Large intestine (tissue), 12 donors: ENCODE measurements at places on chromosomes 4 and X.

DNA sequence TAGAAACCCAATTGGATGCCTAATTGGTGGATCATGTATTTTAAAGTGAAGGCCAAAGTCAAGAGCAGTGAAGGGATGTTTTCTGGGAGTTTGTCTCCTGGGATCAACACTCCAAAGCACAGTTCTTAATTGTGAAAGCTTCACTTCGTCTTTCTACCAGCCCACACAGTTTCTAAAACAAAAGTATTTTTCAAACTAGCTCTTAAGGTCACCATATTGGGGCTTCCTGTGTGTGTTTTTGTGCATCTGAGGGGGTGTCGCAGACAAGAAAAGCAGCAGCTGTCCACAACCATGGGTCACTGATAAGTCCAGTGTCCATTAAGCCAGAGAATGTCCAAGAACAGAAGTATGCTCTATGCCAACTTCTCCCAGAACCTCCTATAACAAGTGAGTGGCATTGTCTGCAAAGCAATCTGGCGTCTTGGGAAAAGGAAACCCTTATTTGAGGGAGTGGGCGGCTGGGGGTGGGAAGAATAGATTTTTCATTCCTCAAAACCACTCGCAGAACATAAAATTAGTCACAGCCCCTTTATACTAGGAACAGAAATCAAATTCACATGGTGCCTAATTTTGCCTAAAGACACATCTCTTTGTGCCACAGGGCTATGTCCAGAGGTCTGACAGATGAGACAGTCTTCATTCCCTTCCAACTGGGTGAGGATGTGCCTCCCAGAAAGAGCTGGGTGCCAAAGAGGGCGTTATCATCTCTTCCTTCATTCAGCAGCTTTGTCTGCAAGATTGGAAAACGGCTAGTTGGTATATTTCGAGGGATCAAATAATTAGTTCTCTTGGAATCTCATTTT is 610.4 kb downstream of the BCOR start:
- DNase-seq: no peak

- DNase-seq: no peak
Observed at GRCh38 chr4:2846172-2846571, 2.5 kb downstream of the ADD1 start.

DNA sequence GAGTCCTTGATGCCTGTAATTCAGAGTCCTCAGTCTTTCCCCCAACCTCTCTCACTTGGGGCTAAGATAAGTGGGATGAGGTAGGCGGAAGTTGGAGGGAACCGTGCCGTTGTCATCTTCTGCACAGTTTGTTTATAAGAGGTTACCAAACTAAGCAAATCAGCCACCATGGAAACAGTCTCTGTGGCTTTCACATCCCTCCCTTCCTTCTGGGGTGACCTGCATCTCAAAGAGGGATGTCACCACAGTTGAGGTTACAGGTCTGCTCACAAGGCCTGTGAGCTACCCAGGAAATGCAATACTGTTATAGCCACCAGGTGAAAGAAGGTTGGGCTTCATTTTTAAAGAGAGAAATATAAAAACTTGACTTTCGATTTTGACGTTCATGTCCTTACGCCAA is 26.3 kb downstream of the RTL5 start:
- no peak for DNase-seq

- no peak for DNase-seq
Observed at GRCh38 chr4:104235967-104236366, 258.7 kb downstream of the CXXC4 start.

- DNase-seq: no peak
Observed at GRCh38 chr4:138111462-138112000, 130.6 kb downstream of the SLC7A11 start.

GRCh38 chr4:38013461-38014366 is 53.5 kb downstream of the PTTG2 start:
- no peak for DNase-seq

- no peak for DNase-seq
Observed at GRCh38 chrX:113933931-113934330, 650.0 kb upstream of the HTR2C start.

DNA sequence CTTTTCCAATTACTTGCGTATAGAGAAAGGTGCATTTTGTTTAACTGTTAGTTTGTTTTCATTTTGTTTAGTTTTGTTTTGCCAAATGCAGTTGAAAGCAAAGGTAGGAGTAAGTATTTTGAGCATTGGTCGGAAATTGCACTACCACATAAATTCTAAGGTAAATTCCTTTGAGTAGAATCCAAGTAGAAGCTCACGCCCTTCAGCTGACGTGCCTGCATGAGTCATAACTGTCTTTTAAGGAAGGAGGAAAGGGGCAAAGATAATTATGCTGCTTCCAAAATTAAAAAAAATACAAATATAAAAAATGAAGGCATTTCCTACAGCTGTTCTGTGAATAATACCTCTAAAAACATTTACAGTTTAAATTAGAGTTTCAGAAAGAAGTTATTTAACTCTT is 110.2 kb upstream of the MYOZ2 start:
- DNase-seq: peak; percentile 51

DNA sequence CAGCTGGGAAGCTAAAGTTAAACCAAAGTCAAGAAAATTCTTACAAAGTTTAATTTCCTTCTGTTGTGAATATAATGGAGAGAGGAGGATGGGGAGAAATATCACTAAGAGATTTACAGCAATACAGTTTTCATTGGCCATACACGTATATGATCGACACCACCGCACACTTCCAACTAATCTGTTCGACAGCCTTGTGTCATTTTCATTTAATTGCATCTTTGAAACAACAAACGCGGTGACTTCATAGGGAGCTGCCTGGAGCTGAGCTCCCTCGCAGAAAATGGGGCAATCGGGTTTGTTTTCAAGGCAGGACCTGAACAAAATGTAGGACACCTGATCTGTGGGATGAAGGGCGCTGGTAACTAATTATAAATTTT is 1.3 kb downstream of the PTPN13 start:
- no peak for DNase-seq

DNA sequence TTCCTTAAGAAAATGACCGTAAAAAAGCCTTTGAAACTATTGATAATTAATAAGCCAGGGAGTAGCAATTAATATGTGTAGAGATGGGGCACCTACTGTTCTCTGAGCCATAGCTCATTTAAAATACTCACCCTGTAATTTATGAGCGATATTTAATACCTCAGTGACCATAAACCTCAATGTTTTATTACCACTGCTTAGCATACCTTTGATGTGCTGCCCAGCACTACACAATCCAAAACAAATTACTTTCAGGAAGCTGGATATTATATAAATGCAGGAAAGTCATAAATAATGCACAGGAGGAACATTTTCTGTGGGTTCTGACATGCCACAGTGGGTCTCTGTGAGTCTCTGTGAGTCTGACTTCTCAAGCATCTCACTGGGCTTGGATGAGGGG is 166.1 kb upstream of the RPL34 start:
- DNase-seq: peak; percentile 31

- peak; percentile 67 for DNase-seq
Observed at GRCh38 chr4:89283226-89284009, 24.2 kb downstream of the GPRIN3 start.

DNA sequence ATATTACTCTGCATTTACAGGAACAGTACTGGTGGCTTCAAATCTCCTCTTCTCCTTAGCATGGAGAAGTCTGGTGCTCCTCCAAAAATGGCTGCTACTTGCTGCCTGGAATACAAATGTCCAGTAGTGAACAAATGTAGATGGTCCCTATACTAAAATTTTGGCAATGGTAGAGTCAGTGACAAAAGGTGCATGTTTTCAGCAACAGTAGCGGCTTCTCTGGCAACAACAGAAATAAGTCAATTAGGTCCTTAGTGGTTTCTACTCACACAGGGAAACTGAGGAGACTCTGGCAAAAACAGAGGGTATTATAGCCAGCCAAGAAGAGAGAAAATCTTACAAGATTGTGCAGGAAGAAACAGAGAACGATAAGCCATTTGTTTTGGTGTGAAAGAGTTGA is 1368.4 kb upstream of the ADGRL3 start:
- DNase-seq: no peak
